ENCODE measurements at places on chromosomes 12 and 14.
A peak's percentile ranks its signal among the peaks of the same experiment; 100 is the strongest.

GRCh38 chr12:47216150-47216677 is 136.5 kb upstream of the AMIGO2 start:
- DNase-seq = no peak

DNA sequence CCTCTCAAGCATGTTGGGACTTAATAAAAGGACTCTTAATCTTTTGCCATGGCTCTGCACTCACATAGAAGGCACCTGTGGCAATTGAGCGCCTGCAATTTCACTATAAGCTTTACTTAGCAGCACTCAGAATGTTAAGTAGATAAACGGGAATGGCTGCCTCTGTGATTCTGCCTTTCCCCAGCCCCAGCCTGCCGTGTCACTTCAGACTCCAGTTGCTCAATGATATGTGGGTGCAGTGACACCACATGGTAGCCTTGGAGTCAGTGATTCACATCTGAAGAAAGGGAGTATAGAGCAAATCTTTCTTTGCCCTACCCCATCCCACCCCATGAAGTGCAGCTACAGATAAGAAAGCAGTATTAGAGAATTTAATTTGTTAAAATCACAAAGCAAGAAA is 96.1 kb downstream of the ZFC3H1 start:
- no peak for DNase-seq

- peak; percentile 85 for DNase-seq
Measured at GRCh38 chr12:32444895-32445294, 45.5 kb downstream of the FGD4 start.

GRCh38 chr14:80636071-80636470 is 305.5 kb downstream of the CEP128 start:
- DNase-seq = peak; percentile 16

DNA sequence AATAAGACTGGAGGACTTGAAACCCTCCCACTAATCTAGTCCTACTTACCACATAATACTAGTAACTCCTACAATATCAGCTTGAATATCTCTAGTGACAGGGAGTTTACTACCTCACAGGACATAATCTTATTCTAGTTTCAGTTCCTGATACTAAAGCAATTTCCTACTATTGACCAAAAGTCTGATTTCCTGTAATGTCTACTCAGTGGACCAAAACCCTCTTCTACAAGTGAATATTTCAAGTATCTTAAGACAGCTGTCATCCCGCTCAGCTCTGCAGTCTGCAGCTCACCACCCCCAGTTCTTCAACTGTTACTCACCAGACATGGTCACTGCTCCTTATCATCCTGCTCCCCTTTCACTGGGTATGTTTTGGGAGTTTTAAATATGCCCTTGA is 70.8 kb upstream of the TMCC3 start:
- DNase-seq = no peak

DNA sequence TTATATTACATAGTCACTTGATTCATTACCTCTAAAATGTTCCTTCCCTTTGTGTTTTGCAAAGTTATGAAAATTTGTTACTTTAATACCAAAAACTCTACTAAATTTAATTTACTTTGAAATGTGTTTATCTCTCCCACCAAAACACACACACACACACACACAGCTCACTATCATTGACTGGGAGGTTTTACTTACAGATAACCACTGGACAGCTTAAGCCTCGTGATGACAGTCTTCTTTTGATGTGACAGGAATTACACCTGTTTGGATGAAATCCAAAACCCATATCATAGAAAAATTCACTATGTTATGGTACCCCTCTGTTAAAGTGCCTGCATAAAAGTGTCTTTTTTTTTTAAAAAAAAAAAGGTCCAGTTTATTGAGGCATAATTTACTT is 15.6 kb downstream of the BBS10 start:
- no peak for DNase-seq

GRCh38 chr12:32603858-32604257 is 75.2 kb upstream of the DNM1L start:
- peak; percentile 94 for DNase-seq

- no peak for DNase-seq
Measured at GRCh38 chr12:130214686-130215395, 52.6 kb downstream of the FZD10 start.

- no peak for DNase-seq
Measured at GRCh38 chr12:5884866-5885265, 60.2 kb downstream of the ANO2 start.

GRCh38 chr12:97568336-97569180 is 106.0 kb downstream of the RMST start:
- DNase-seq = no peak

- DNase-seq = peak; percentile 37
Measured at GRCh38 chr12:84841591-84841990, 71.0 kb downstream of the SLC6A15 start.

DNA sequence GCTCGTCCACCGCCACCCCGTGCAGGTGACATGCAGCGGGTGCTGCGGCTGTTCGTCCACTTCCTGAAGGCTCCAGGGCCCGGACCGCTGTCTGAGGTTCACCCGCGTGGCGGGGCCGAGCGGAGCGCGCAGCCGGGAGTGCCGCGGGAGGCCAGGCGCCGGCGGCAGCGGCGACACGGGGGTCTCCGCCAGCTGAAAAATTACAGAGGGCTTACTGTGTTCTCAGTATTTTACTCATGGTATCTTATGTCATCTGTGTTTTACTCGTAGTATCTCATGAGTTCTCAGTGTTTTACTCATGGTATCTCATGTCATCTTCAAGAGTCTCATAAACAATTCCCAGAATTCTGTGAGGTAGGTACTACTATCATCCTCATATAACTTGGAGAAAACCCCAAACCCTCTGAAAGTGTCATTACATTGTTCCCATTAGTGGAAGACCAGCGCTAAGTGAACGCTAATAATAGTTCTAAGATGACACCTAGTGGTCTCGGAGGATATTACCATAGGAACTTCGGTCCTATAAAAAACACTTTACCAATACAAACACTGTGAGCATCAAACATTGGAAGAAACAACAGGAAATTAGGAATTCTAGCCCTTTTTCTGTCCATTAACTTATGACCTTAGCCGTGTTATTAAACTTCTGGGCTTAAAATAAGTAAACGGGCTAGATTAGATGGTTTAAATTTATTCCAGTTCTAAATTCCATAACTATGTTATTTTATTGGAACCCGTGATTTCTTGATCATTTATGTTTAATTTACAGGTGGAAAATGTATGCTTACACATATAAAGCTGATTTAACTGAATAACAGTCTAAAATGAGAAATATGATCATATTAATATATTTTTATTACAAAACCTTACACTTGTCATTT is 32.4 kb downstream of the AK7 start:
- DNase-seq = peak; percentile 82

DNA sequence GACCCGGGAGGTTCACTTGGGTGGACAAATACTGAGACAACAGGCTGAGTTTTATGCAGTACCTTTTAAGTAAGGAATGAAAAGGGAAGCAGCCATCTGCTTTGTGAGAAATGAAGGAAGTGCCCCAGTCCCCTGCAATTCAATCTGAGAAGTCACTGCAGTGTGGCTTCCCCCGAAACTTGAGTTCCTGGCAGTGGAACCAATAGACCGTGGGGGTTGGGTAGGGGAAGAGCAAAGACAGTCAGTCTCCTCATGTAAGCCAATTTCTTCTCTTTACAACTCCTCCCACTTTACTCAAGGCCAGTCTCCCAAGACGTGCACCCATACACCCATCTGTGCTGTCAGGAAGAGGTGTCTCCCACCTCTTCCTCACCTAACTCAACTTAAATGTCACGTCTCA is 206.5 kb downstream of the BCAT1 start:
- DNase-seq = no peak

- peak; percentile 98 for DNase-seq
Measured at GRCh38 chr12:57889500-57889989, 43.0 kb upstream of the CTDSP2 start.

DNA sequence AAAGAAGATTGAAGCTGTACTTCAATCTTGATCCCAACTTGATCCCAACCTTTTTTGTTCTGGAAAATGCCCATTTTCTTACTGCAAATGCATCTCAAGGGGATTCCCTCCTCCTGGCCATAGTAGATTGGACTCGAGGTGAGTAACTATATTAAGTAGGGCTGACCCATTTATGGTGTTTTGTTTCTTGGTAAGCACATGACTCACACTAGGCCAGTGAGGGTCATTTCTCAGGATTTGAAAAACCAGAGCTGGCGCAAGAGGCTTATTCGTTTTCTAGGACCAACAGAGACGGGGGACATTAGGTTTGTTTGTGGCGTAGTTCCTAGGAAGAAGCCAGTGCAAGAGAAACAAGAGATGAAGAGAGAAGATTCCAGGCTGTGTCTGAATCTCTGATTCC is 51.4 kb downstream of the MRPL42 start:
- peak; percentile 81 for DNase-seq

DNA sequence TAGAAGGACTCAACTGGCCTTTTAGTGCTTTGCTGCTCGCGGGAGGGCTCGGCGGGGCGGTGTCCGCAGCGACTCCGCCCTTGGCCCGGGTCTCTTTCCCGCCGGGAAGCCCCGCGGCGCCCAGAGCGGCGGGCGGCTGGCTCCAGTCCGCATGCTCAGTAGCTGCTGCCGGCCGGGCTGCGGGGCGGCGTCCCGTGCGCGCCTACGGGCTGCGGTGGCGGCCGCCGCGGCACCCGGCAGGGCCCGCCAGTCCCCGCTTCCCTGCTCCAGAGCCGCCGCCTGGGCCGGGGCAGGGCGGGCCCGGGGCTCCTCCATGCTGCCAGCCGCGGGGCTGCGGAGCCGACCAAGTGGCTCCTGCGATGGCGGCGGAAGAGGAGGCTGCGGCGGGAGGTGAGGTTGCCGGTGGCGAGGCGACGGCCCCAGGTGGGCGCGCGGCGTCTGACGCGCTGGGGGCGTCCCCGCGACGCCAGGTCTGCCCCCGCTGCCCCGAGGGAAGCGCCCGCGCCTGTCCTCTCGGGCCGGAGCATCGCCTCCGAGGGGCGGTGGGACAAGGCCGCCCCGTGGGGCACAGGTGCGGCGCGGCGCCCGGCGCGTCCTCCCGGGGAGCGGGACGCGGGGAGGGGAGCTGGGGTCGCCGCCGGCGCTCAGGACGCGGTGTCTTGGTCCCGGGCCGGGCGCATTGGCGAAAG is at the start of gene BMAL2:
TSS of gene BMAL2 (plus strand) at position 123 of the 689 bp plus-strand sequence. CDS start at position 360, 237 bp downstream.
- DNase-seq = peak; percentile 27

DNA sequence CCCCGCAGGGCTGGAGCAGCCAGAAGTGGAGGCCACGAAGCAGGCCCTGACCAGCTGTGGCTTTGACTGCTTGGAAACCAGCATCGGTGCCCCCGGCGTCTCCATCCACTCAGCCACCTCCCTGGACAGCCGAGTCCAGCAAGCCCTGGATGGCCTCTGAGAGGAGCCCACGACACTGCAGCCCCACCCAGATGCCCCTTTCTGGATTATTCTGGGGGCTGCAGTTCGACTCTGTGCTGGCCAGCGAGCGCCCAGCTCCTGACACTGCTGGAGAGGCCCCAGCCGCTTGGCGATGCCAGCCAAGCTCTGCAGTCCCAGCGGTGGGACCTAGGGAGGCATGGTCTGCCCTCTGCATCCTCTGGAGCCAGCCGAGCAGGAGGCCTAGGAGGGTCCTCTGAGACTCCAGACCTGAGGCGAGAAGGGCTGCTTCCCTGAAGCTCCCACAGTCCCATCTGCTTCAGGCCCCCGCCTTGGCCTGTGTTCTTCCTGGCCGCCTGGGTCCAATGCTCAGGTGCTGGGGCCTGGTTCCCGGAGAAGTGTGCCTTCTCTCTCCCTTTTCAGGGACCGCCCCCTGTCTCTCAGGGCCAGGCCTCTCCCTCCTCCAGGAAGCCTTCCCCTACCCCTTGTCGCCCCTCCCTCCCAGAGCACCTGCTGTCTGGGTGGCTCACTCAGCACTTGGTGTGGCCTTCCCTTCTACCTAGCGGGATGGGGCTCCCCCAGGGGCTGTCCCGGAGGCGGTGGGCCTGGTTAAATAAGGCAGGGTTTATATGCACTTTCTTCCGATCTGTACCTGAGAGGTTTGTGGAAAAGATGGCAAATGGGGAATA is 23.0 kb downstream of the MVK start:
- DNase-seq = no peak

DNA sequence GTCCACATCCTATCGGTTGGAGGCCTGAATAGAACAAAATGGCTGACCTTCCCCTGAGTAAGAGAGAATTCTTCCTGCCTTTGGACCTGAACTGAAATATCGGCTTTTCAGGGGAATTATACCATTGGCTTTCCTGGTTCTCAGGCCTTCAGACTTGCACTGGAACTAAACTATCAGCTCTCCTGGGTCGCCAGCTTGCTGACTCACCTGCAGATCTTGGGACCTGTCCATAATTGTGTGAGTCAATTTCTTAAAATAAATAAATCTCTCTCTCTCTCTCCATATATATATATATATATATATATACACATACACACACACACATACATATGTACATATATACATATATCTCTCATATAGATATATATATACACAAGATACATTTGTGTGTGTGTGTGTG is 41.6 kb downstream of the KCNK10 start:
- DNase-seq = no peak

- no peak for DNase-seq
Measured at GRCh38 chr12:18414671-18415070, 153.4 kb downstream of the PIK3C2G start.

DNA sequence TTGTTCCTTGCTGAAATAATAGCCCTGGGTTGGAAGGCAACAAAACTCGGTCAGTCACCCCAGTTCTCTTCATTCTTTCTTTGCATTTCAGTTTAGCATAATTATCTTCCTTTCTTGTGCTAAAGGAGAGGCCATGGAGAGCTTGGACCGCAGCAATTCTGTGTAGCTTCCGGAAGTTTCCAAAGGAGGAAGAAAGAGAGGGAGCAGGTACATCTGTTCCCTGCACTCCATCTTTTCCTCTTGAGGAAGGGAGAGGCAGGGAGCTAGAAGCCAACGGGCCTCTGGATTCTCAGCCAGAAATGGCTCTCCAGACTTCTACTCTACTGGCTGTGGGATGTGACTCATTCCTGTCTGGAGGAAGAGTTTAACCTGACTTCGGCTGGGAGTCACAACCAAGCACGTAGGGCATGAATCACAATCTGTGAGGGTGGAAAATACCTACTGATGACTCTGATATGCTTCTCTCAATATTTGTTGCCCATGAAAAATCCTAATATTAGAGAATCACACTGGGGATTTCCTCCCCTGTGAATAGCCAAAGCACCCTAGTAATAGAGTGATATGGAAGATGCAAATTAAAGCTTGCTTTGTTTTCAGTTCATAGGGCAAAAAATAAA is 17.0 kb downstream of the ANO6 start:
- DNase-seq = peak; percentile 98

DNA sequence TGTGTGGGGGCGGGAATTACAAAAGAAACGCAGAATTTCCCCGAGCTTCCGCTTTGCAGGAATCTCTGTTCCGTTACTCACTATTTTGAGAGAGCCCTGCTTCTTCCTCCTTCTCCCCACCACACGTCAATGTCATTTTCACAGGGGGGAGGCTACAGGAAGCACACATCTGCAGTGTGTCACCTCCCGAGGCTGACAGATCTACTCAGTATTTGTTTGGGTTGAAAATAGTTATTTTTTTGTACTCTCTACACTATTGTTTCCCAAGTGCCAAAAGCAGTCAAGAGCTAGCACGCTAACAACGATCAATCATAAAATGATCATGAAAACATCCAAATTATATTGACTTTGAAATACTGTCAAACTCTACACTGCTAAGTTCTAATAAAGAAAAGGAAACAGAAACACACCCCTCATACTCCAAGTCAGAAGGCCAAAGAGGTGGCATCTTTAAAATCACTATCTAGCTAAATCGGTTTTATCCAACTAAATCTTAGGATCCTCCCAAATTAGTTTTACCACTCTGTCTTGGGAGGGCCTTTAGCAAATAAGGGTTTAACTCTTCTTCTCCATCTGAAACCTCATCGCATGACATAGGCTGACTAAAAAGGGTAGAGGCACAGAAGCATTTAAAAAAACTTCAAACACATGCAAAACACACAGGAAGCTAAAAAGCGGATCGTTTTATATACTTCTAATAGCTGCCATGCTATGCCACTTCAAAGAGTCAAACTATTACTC is 51.8 kb downstream of the FOXN3 start:
- peak; percentile 17 for DNase-seq
